Smooth muscle cell of trachea (primary cell): ENCODE measurements at places on chromosomes 4 and X. TPM values are rescaled to one million over a fixed set of nuclear protein-coding genes. Genes with fewer than 3 reads are reported as not detected.

WDR13 gene
- total RNA-seq, result 103 and 147 TPM in 2 replicates

LNX1 gene
- 0.99 and 2.0 TPM in 2 replicates for total RNA-seq

SPANXB1 gene
- total RNA-seq, result not detected in 2 replicates

MAGEA10 gene
- total RNA-seq, result not detected in 2 replicates

POLN gene
- 3.2 and 5.3 TPM in 2 replicates for total RNA-seq

CFI gene
- 2.0 and 8.3 TPM in 2 replicates for total RNA-seq

CTAG1B gene
- not detected in 2 replicates for total RNA-seq

ASB12 gene
- total RNA-seq, result under 0.01 TPM in 1 of 2 replicates, not detected in the other

YY2 gene
- 2.5 and 2.8 TPM in 2 replicates for total RNA-seq

TLR6 gene
- total RNA-seq, result 1.3 and 2.5 TPM in 2 replicates

SLC49A3 gene
- total RNA-seq, result 4.2 and 15.5 TPM in 2 replicates

ASB9 gene
- total RNA-seq, result 1.2 and 2.5 TPM in 2 replicates

TBX22 gene
- not detected in 2 replicates for total RNA-seq

SORBS2 gene
- not detected in 2 replicates for total RNA-seq

NAP1L2 gene
- total RNA-seq, result 1.5 and 3.1 TPM in 2 replicates

ASB5 gene
- under 0.01 and 1.2 TPM in 2 replicates for total RNA-seq
